ENCODE measurements at places on chromosomes 6 and 20.
A peak's percentile ranks its signal among the peaks of the same experiment; 100 is the strongest.

DNA sequence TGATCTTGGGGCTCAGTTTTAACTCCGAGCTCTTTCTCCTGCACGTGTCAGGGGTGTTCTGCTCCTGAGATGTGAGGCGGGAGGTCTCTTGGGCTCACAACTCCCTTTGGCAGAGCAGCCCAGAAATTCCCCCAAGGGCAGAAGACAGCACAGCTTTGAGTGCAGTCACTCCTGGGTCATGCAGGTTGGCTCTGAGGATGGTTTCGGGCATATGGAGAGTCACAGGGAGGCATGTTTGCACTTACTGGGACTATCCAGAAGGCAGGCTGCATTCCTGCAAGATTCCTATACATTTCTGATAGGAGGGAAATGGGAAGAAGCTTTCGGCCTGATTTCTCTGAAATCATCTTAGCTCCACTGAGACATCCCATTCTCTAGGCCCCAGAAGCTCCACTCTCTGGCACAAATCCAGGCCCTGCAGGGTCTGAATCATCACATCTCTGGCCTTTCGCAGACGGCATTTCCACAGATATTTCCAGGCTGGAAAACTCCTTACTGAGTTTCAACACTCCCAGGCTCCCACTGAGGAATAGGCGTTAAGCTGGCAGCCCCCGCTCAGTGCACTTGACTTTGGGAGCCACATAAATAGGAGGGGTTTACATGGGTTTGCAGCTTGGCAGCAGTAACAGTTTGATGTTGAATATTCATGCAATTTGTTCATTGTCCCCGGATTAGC lies 39.7 kb downstream of the AGPAT4 start:
- peak; percentile 26 for DNase-seq

DNA sequence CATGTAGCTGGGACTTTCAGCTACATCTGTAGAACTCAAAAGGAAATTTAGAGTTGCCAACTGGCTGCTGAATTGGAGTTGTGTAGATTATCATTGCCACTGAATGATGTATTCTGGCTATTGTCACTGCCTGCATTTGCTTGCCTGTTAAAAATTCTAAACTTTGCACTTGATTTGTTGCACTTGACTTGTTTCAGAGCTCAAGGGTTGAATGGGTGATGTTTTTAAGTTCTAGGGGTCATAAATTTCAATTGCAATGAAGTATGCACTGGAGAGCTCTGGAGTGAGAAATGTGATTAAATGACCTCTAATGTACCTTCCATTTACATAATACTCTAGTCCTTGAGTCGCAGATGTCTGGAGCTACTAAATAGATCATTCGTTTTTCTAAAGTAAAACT lies 102.4 kb downstream of the TNFRSF21 start:
- no peak for DNase-seq

- no peak for DNase-seq
Measured at GRCh38 chr20:8524101-8525016, 392.3 kb downstream of the PLCB1 start.

- DNase-seq, result no peak
Measured at GRCh38 chr6:14383393-14384174, 266.0 kb downstream of the CD83 start.

DNA sequence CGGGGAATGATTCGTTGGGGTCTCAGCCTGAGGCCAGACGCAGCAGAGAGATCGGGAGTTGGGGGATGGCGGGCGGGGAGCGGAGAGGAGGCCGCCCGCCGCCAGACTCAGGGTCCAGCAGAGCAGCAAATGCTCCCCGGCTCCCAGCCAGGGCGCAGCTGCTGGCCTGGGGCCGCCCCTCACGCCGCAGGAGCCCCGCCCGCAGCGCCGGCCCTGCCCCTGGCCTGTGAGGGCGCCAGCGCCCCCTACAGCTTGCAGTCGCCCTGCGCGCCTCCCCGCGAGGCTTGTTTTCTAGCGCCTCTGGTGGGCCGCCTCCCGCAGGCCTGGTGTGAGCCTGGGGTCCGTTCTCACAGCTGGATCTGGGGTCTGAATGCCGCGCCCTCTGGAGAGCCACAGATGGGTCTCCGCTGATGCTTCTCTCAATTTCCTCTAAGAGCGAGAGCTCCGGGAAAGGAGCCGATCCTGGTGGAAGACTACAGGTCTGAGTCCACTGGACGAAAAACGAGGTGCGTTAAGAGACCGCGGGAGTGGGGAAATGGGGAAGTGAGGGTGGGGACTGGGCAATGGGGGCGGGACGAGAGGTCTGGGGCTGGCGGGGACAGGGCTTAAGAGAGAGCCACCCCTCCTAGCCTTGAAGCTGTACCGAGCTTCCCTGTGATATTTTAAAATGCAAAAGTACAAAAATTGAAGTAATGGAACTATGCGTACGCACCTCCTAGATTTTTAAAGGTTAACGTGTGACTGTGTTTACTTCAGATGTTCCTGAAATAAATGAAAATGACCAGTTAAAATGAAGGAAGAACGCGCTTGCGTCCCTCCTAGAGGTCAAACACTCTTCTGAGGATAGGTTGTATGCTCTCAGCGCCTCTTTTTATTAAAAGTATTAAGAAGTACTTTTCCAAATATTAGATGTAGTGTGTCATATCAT lies 30.1 kb downstream of the TRIM38 start:
- DNase-seq, result peak; percentile 99
